ENCODE measurements at places on chromosomes 2 and 18.

- DNase-seq, result no peak
These were observed 4.9 kb downstream of the DLGAP1 start for GRCh38 chr18:4450065-4450658.

GRCh38 chr2:138364554-138365162, 136.9 kb upstream of the SPOPL start:
- DNase-seq, result peak; percentile 71

- DNase-seq, result no peak
These were observed 1011.8 kb upstream of the CDH2 start for GRCh38 chr18:29188760-29189159.

- no peak for DNase-seq
These were observed 161.0 kb downstream of the TWIST2 start for GRCh38 chr2:239008677-239009588.

GRCh38 chr2:79622508-79622907, 109.7 kb downstream of the CTNNA2 start:
- peak; percentile 11 for DNase-seq

- no peak for DNase-seq
These were observed 53.0 kb downstream of the POMC start for GRCh38 chr2:25115249-25115883.

GRCh38 chr2:236628981-236629605, 59.5 kb downstream of the ACKR3 start:
- DNase-seq, result no peak

DNA sequence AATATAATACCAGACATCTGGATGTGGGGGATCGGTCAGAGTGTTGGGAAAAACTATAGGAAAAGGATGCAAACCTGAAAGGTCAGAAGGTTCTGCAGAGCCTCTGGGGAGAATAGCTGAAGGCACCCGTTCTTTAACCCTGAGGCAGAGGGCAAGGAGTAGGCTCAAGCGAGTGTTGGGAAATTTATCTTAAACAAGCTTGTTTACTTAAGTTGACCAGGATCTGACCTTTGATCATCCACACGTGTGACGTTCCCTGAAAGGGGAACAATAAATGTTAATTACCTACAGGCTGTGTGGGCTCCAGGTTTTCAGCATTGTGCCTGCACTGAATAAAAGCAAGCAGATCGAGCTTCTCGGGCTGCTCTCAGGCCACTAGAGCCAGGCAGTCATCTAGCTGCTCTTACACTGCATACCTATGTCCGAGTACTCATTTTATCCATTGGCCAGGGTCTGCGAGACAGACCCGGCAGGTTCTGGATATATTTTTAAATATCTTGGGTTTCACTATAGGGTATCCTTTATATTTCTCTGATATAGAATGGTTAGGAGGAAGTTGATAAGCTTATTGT, 400.6 kb upstream of the CHST9 start:
- DNase-seq, result no peak

GRCh38 chr2:120919771-120920453, 184.2 kb downstream of the GLI2 start:
- DNase-seq, result peak; percentile 67

GRCh38 chr2:44934983-44935728, 6.3 kb upstream of the SIX3 start:
- no peak for DNase-seq

DNA sequence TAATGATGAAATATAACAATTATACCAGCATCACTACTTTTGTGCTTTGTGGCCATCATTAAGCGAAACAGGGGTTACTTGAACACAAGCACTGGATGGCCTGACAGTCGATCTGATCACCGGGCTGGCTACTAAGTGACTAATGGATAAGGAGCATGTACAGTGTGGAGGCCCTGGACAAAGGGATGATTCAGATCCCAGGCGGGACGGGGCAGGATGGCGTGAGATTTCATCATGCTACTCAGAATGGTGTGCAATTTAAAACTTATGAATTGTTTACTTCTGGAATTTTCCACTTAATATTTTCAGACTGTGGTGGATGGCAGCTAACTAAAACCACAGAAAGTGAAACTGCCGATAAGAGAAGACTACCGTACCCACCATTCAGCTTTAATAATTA, 7.0 kb upstream of the CLIP4 start:
- peak; percentile 92 for DNase-seq

- no peak for DNase-seq
These were observed 1284.1 kb upstream of the GYPC start for GRCh38 chr2:125371867-125372266.

GRCh38 chr2:228065686-228066085, 115.8 kb downstream of the SPHKAP start:
- DNase-seq, result no peak
